ENCODE measurements at places on chromosomes 5 and 9.

- DNase-seq = peak; percentile 26
These were observed 259.1 kb downstream of the SH3GL2 start for GRCh38 chr9:17837965-17838364.

GRCh38 chr9:111622626-111623025 is 8.5 kb upstream of the DNAJC25 start:
- no peak for DNase-seq

DNA sequence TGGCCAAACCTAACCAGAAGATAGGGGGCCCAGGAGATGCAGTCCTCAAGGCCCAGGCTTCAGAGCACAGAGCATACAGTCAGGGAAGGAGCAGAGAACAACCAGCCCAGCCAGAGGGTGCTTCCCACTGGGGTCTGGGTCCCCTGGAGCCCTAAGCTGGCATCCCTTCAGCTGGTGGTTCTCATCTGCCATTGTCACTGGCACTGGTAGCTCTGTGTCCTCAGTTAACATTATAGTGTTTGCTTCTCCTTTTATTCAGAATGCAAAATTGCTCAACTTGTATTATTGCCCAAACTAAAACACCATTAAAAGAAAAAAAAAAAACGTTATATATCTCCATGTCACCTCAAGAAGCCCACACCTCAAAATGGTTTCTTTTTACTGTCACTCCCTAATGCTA is 219.2 kb downstream of the ENC1 start:
- DNase-seq = no peak

GRCh38 chr5:133389066-133389590 is 223.2 kb downstream of the FSTL4 start:
- DNase-seq = no peak

DNA sequence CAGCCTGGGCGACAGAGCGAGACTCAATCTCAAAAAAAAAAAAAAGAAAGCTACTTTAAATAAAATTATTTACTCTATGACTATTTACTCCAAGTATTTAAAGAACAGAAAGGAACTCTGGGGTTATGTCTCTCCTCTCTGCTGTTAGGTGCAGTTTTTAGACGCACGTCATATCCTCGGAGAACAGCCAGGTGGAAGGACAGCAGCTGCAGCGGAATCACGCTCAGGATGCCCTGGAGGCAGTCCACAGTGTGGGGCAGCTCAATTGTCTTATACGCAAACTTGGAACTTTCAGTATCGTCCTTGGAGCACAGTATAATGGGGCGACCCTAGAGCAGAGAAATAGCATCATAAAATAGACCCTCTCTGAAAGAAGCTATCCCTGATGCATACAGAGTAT is 10.4 kb upstream of the MAPK9 start:
- no peak for DNase-seq

GRCh38 chr9:121268598-121268850 is 562 bp downstream of the GSN start:
- peak; percentile 48 for DNase-seq

DNA sequence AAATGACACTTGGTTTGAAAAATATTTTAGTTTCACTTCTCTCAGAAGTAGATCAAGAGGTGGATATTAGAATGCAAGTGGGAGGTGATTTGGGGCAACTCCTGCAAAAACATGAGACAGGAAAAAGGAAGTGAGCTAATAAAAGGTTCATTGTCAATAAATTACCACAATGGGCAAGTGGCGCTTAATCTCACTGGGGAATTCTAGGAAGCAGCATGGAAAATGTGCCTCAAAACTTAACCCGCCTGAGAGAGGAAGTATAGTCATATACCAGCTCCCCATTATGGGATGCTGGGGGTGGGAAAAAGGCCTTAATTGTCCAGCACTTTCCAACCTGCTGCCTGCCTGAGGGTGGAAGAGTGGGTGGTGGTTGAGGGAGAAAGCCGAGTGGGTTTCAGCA is 204.1 kb downstream of the ELAVL2 start:
- DNase-seq = no peak

GRCh38 chr5:2047341-2047927 is 164.7 kb upstream of the IRX4 start:
- DNase-seq = no peak

- peak; percentile 82 for DNase-seq
These were observed 47.8 kb upstream of the IER5L start for GRCh38 chr9:129225815-129226214.

DNA sequence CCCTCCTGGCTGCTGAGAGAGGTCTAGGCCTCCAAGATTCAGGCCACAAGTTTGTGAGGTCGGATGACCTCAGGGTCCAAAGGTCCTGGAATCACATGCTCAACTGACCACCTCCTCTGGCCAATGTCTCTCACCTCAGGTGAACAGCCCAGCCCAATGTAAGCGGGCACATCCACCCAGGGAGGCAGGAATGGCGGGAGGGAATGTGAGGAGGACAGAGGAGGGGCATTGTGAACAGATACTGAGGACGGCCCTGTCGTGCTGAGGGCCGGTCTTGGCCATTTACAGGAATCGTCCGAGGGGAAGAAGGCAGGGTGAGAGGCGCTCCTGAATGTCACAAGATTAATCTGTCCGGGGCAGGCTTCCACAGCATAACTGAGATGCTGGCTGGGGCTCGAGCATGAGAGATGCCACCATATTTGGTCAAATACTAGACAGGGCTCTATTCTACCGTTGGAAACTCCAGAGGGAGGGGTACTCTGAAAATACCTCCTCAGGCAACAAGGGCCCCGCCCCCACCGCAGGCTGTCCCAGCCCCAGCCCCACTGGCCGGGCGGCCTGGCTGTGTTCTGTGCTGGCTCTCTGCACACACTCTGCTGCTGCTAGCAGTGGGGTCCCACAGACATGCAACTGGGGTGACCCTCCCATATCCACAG is 1.5 kb upstream of the IL17B start:
- DNase-seq = peak; percentile 61

- DNase-seq = peak; percentile 91
These were observed 20.1 kb downstream of the PCDHGC5 start for GRCh38 chr5:141508798-141509611.

DNA sequence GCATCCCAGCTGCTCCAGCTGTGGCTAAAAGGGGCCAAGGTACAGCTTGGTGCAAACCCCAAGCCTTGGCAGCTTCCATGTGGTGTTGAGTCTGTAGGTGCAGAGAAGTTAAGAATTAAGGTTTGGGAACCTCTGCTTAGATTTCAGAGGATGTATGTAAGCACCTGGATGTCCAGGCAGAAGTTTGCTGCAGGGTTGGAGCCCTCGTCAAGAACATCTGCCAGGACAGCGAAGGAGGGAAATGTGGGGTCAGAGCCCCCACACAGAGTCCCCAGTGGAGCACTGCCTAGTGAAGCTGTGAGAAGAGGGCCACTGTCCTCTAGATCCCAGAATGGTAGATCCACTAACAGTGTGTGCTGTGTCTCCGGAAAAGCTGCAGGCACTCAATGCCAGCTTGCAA is 236.2 kb upstream of the ADRA1B start:
- DNase-seq = no peak

GRCh38 chr9:114580609-114581193 is 6.9 kb upstream of the ATP6V1G1 start:
- no peak for DNase-seq

GRCh38 chr5:72612810-72613209 is 105.6 kb upstream of the ZNF366 start:
- DNase-seq = no peak

DNA sequence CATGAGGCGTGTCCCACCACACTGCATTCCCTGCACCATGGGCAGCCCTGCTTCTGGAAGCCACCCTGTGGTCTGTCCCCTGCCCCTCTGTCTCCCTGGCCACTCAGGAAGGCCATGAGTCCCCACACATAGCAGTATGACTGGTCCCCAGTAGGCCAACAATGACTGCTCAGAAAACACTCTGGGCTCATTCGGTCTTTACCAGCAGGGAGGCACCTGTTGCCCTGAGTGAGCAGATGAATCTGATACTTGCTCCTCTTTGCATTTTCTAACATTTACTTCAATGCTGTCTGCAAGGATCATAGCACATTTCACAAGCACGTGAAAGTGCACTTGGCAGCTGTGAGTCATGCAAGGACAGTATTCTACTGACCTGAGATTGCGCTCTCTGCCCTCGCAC is 365.4 kb upstream of the IRX1 start:
- DNase-seq = no peak

GRCh38 chr9:135923508-135923907 is 16.2 kb upstream of the CAMSAP1 start:
- DNase-seq = peak; percentile 60

DNA sequence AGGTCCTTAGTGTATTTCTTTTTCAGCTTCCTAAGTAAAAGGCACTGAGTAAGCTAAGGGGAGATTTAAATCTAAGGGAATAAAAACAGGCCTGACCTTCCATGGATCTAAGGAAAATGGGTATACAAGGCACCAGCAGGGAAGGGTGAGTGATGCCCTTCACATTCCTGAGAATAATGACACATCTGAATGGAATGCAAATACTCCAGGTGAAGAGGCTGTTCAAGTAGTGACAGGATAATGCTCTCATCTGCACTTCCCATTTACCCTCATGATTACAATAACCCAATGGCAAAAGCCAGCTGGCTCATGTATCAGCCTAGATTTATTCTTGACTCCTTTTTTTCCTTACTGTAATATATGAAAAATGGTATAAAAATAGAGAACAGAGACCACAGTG is 216.2 kb upstream of the ACTBL2 start:
- peak; percentile 16 for DNase-seq

- no peak for DNase-seq
These were observed 48.9 kb upstream of the DMRT1 start for GRCh38 chr9:792331-793260.

DNA sequence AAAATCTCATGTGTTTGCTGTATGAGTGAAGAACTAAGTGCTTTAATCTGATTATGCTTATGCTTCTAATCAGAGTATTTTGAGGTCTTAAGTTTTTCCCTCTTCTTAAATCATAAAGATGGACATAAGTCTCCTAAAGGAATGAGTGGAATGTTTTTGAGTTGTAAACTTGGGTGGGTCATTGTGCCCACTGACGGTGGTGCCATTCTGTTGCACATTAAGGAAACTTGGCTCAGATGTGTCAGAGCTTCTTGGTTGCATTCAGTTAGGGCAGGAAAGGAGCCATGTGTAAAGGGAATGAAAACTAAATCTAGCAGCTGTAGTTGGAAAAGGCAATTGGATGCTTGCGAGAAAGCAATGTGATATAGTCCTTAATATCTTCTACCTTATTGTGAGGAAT is 256.6 kb downstream of the FANCC start:
- no peak for DNase-seq

GRCh38 chr5:2113348-2114131 is 230.8 kb upstream of the IRX4 start:
- DNase-seq = no peak

- DNase-seq = no peak
These were observed 38.5 kb downstream of the CYSTM1 start for GRCh38 chr5:140213370-140213983.

DNA sequence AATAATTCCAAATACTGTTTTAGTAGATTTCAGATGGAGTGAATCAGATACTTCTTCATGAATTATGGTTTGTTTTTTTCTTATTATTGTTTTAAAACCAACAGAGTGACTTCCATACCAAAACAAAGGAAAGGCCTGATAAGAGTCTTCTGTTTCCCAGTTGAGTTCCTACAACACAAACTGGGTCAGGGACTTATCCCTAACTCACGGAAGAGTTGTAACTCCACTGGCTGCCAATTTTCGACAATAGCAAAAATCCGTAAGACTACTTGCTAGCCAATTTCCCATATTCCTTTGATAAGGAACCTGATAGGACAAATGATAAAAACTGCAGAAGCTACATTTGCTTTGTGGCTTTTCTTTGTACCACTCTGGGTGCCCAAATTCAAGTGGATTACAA is 219.2 kb downstream of the AP3B1 start:
- DNase-seq = no peak

DNA sequence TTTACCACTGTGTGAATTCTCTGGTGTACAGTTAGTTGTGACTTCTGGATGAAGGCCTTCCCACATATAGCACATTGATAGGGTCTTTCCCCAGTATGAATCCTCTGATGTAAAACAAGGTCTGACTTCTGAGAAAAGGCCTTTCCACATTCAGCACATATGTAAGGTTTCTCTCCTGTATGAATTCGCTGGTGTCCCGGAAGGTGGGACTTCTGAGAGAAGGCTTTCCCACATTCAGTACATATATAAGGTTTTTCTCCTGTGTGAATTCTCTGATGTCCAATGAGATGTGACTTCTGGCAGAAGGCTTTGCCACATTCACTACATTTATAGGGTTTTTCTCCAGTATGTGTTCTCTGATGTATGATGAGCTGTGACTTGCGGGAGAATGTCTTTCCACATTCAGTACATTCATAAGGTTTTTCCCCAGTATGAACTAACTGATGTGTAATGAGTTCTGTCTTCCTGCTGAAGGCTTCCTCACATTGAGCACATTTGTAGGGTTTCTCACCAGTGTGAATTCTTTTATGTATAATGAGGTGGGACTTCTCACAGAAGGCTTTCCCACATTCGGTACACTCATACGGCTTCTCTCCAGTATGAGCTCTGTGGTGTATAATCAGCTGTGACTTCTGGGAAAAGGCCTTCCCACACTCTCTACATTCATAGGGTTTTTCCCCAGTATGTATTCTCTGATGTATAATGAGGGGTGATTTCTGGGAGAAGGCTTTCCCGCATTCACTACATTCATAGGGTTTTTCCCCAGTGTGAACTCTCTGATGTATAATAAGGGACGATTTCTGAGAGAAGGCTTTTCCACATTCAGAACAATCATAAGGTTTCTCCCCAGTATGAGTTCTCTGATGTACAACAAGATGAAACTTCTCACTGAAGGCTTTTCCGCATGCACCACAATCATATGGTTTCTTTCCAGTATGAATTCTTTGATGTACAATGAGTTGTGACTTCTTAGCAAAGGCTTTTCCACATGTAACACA is 9.1 kb downstream of the ZNF300 start:
- DNase-seq = no peak

- DNase-seq = no peak
These were observed 34.9 kb downstream of the SNX18 start for GRCh38 chr5:54552446-54552845.

GRCh38 chr5:122586351-122586750 is 188.5 kb upstream of the SNX2 start:
- DNase-seq = no peak

DNA sequence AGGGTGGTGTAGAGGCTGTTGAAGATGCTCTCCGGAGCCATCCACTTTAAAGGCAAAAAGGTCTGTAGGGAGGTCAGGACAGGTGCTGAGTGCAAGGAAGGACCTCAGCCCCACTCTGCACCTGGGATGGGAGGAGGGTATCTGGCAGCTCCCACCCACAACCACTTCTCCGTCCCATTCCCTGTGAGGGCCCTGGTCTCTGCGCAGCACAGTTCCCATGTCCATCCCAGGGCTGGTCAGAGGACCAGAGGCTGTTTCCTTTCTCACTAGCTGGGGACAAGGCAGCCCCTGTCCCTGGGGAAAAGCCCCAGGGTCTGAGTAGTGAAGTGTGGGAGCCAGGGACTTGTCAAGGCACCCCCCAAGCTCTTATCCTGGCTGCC is 33.7 kb upstream of the CSF1R start:
- DNase-seq = peak; percentile 32

- DNase-seq = no peak
These were observed 138.7 kb downstream of the RAPGEF6 start for GRCh38 chr5:131496400-131496713.
